PC-9 (cell line): ENCODE measurements at places on chromosomes 4 and X.

GRCh38 chr4:6226506-6226905, 26.2 kb upstream of the JAKMIP1 start:
- no peak for DNase-seq

DNA sequence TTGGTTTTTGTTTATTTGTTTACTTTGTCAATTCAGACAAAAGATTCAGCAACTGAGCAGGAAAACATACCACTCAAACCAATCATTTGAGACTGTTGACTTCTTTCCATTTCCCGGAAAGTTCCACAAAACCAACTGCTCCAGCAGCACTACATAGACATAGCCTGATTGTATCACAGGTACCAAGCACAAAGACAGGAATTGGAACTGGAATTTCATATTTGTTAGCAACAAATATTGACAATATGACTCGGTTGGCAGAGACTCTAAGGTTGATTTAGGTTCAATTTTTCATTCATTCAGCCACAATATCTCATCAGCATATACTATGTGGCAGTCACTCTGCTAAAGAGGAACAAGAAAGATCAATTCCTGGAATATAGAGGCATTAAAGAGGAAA, 364.0 kb downstream of the ZIC3 start:
- DNase-seq: no peak

DNA sequence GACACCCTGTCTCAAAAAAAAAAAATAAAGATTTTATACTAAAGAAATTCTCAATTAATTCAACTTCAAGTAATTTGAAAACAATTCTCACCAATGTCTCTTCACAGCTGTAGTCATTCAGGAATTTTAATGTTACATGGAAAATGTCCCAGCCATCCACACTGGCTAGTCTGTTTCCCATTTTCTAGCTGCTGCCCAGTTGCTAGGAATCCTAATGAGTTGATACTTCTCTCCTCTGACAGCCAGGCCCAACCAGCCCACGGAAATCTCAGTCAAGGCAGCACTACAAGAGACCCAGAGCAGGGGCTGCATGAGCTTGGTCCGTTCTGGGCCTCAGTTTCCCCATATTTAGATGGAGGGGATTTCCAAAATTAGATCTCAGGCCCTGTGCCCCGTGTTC, 59.1 kb downstream of the CASP3 start:
- no peak for DNase-seq

DNA sequence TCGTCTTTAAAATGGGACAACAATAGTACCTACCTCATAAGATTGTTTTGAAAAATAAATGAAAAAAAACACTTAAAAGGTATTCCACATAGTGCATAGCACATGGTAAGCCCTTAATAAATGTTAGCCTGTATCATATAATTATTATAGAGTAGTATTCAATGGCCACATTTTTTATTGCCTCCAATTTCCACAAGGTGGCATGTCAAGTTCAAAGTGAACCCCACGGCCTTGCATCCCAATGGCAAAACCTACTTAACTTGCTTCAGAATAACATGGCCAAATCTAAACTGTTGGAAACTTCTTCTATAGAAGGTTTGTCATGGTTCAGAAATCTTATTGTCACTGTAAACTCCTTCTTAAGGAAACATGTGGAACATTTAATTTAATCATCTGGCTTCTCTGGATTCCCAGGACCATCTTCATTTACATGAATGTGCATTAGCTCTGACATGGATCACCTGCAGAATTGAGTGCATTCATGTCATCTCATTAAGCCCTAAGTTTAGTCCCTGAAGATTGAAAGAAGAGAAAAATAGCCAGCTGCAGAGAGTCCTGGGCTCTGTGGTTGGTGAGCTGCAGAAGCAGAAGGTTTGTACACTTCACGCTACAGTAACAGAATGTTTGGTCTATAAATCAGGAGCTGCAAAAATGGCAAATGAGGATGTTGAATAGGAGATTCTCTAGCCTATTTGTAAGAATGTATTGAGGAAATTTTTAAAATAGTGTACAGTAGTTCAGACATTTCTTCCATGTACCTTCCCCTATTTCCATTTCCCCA, 61.0 kb downstream of the ANXA3 start:
- DNase-seq: no peak

DNA sequence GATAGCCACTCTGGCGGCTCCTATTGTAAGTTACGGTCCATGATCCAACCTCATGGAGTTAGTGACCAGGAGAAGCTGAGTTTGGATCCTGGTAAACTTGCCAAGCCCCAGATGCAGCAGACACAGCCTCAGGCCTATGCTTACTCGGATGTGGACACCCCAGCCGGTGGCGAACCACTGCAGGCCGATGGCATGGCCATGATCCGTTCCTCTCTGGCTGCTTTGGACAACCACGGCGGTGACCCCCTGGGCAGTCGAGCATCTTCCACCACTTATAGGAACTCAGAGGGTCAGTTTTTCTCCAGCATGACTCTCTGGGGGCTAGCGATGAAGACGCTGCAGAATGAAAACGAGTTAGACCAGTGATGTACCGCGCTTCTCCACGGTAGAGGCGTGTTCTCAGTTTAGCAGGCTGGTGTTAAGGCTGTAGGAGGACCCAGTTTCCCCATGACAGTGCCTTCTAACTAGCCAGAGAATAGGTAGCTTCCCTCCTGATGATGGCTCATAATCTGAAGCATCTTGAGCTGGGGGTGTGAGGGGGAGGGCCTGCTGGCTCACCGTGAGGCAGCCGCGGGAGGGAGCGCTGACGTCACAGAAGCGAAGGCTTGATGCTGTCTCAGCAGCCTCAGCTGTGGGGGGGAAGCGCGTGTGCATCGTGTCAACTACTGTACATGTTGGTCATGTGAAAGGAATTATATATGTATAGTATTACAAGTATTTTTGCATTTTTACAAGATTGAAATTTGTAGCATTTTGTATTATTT, 31.1 kb downstream of the ZBTB49 start:
- DNase-seq: no peak

DNA sequence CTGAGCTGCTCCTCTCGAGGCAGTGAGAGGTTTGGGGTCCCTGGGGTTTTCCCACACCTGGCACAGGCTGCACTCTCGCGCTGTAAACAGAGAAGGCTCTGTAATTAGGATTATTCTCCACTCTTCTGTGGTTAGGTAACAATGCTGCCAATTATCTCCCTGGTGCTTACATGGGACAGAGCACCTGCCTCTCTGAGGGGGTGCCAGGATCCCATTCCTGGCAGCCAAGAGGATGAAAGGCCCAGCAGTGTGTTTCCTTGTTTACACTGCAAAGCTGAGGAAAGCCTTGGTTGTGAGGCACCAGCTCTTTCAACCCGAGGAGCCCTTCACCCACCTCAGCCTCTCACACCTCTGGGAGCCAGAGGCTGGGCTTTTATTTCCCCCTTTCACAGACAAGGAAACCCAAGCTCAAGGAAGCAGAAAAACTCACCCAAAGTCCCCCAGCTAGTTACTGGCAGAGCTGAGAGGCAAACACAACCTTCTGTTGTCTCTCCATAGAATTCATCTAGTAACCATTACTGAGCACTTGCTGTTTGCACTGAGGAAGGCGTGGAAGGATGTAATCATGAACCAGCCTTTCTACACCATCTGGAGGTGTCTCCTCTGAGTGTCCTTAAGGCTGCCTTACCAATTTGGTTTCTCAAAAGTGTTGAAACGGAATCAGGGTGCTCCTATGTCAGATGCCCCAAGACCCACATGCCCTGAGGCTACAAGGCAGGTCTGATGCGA, 39.7 kb upstream of the PROM1 start:
- DNase-seq: no peak

DNA sequence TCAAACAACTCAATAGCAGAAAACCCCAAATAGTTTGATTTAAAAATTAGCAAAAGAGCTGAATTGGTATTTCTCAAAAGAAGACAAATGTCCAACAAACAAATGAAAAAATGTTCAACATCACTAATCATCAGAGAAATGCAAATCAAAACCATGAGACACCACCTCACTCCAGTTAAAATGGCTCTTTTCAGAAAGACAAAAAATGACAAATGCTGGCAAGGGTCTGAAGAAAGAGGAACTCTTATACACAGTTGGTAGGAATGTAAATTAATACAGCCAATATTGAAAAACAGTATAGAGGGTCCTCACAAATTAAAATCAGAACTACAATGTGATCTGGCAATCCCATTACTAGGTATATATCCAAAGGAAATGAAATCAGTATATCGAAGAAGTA, 70.4 kb downstream of the FBXL5 start:
- no peak for DNase-seq

DNA sequence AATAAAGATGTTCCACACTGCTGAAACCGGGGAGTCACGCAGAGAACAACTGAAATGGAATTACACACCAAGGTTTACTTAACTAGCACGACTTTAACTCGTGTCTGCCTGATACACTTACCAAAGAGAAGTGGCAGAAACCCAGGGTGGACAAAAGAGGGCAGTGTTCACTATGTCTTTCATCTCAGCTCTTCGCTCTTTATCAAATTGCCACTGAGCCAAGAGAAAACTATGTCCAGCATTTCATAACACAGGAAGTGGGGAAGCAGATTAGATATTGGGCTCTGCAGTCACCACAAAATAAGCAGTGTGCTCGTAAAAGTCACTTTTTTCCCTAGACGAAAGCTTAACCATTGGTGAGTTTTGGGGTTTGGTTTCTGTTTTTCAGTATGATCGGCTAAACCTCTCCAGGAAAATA, 155.7 kb downstream of the CHIC2 start:
- DNase-seq: peak; percentile 82

- no peak for DNase-seq
These were observed 70.5 kb downstream of the AFF1 start for GRCh38 chr4:87005369-87005689.

DNA sequence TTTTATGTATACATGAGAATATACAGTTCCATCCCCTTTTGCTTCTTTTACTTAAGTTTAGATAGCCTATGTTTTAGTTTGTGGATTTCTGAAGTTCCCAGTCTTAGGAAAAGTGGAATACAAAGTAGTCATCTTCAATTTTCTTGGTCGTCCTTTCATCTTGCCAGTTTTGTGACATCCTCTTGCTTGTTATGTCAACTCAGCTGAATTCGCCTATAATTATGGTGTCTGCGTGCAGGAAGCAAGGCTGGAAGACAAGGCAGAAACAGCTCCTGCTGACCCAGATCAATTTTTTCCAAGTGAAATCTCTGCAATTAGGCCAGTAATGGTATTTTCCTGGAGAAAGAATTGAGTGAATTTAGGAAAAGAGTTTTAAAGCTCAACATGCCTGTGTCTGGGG, 28.1 kb upstream of the NYX start:
- no peak for DNase-seq

DNA sequence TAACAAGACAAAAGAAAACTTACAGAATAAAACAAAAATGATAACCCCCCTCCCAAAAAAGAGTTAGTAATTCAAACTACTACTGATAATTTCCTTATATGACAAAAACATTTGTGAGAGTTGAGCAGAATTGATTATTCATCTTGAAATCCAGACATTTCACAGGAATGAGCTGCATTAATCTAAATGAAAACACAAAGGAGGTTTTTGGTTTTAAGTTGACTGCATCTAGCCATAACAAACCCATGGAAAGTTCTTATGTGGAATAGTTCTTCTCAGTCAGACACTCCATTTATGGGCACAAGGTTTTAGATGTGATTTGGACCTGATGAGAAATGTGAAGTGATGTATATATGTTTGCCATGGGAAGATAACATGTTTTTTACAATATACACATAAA, 95.4 kb downstream of the VCX2 start:
- DNase-seq: no peak

DNA sequence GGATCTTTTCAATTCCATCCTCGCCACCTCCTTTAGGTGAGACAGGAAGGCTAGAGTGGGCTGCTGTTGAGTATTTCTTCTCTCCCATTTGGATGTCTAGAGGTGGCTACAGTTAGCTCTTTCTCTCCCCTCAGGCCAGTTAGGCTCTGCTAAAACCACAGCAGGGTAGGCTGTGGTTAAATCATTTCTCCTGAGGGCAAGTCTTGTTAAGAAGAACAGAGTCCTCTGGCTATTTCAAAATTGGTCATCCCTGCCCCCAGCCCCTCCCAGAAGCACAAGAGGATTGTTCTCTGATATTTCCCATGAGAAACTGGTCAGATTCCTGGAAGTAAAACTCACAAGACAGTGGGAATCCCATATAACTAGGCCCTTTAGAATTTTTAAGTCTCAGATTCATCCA, 1359.5 kb downstream of the TECRL start:
- DNase-seq: no peak

- no peak for DNase-seq
These were observed 31.3 kb downstream of the TRIML2 start for GRCh38 chr4:188078116-188078515.

GRCh38 chr4:149121023-149121404, 678.8 kb upstream of the NR3C2 start:
- DNase-seq: no peak

- DNase-seq: no peak
These were observed 18.0 kb downstream of the CXCL2 start for GRCh38 chr4:74081035-74081434.
